ENCODE measurements at places on chromosomes 6 and 20. TPM values are rescaled to one million over a fixed set of nuclear protein-coding genes. Genes with fewer than 3 reads are reported as not detected.

DNA sequence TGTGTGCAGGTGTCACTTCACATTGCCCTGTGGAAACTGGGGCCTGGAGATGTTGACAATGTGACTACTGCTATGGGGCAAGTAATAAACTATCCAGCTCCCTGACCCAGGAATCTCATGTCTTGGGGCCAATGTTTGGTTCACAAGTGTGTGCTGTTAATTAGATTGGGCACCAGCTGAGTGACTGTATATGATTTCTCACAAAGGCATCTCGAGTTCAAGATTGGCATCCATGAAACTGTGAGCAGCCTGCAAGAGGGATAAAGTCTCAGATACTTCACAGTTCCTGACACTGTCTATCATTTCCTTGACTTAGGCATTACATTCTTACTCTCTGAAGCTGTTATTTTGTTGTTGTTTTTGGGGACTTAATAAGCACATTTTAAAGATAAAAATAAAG lies 264.0 kb downstream of the PRKN start:
- no peak overlapping the region for H3K4me3 ChIP-seq
- no peak overlapping the region for H3K27ac ChIP-seq
- no peak for DNase-seq

OSTM1 gene
- 30.5 TPM for total RNA-seq

- peaks cover 10% of the 10 kb centered on the region for H3K4me1 ChIP-seq
- no peak overlapping the region for H3K4me3 ChIP-seq
- H3K36me3 ChIP-seq: peaks cover 59% of the 10 kb centered on the region
- DNase-seq: no peak
Measured at GRCh38 chr6:151409260-151409659, 17.9 kb upstream of the ZBTB2 start.

RNF217 gene
- total RNA-seq: 0.70 TPM

TTK gene
- total RNA-seq: 40.1 TPM

GRCh38 chr20:48697845-48698491 lies 129.8 kb downstream of the PREX1 start:
- peaks cover 28% of the 10 kb centered on the region for H3K4me1 ChIP-seq
- H3K27me3 ChIP-seq: no peaks in the 10 kb centered on the region
- no peak overlapping the region for H3K27ac ChIP-seq
- no peak for DNase-seq
